DMS153 (cell line): ENCODE measurements at places on chromosomes 7 and 10.

- no peak for DNase-seq
Measured at GRCh38 chr10:17375936-17376584, 78.3 kb downstream of the ST8SIA6 start.

DNA sequence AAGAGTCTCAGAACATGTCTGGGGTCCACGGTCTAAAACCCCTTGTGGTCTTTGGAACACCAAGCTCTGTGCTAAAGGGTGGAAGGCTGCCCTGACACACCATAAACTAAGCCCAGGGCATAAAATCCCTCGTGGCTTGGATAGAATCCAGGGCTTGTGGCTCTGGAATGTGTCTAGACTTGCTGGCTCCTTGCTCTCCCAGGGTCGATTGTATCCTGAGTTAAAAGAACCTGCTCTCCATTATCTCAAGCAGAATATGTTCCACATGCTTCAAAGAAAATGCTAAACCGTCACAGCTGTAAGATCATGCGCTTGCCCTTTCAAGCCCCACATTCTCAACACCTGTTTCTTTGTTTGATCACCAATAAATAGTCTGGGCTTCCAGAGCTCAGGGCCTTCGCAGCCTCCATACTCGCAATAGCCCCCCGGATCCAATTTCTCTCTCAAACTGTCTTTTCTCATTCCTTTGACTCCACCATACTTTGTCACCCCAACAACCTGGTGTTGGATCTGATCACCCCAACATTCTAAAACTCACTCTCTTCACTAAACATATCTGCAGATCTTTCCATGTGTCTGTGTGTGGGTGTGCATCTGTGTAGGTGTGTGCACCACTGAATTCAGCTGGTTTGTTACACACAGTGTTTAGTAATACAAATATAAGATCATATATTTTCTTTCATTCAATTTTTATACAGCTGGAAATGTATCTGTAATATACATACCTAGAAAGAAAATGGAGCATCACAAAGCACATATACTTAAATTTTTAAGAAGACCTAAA lies 238.5 kb downstream of the ZMYND11 start:
- DNase-seq = no peak

- no peak for DNase-seq
Measured at GRCh38 chr10:28046579-28046978, 47.7 kb upstream of the ODAD2 start.

GRCh38 chr7:117237646-117238045 lies 85.2 kb downstream of the WNT2 start:
- no peak for DNase-seq

DNA sequence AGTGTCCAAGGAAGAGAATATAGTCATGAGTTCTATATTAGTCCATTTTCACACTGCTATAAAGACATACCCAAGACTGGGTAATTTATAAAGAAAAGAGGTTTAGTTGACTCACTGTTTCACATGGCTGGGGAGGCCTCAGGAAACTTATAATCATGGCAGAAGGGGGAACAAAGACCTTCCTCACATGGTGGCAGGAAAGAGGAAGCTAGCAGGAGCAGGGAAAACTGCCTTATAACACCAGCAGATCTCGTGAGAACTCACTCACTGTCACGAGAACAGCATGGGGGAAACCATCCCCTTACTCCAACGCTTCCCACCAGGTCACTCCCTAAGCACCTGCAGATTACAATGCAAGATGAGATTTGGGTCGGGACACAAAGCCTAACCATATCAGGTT lies 139.0 kb upstream of the ZNF438 start:
- no peak for DNase-seq
